ENCODE measurements at places on chromosomes 1 and 21. TPM values are rescaled to one million over a fixed set of nuclear protein-coding genes. Genes with fewer than 3 reads are reported as not detected.

- peaks cover 33% of the 10 kb centered on the region for H3K4me1 ChIP-seq
- no peak for DNase-seq
- H3K4me3 ChIP-seq: peak overlapping the region; percentile 93
- H3K27ac ChIP-seq: peak overlapping the region; percentile 77
- no peaks in the 10 kb centered on the region for H3K27me3 ChIP-seq
These were observed 594 bp downstream of the LUZP1 start for GRCh38 chr1:23168079-23168444.

DNA sequence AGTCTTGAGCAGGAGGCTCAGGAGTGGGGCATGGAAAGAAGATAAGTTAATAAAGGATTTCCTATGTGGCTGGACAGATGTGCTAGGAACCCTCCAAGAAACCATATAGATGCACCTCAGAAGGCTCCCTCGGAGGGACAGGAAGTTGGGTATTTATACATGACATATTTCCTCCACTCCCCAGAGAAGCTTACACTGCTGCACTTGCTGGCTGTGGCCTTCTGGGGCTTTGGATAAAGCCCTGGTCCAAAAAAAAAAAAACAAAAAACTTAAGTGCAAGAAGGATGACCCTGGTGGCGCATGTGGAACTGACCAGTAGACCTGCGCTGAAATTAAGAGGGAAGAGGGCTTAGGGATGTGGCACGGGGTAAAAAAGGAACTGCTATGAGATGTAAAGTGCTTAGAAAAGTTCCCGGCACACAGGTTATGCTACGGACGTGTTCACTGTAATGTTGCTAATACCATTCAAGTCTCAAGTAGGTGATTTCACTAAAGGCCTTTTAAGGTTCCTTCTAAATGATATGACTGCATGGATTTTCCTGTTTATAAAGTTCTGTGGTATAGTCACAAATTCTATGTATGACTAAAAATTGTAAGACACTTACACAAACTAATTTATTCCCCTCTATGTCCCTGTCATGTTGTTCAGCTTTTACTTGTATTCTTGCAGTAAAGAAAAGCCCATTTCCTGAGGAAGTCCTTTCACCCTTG, 253.6 kb downstream of the HMCN1 start:
- H3K27ac ChIP-seq: no peak overlapping the region
- no peak overlapping the region for H3K4me3 ChIP-seq
- H3K36me3 ChIP-seq: no peaks in the 10 kb centered on the region
- H3K27me3 ChIP-seq: no peaks in the 10 kb centered on the region
- no peaks in the 10 kb centered on the region for H3K4me1 ChIP-seq

GRCh38 chr1:172351754-172352161, 68.7 kb upstream of the C1orf105 start:
- peak; percentile 67 for DNase-seq
- H3K27ac ChIP-seq: peak overlapping the region; percentile 10
- no peaks in the 10 kb centered on the region for H3K36me3 ChIP-seq
- H3K27me3 ChIP-seq: no peaks in the 10 kb centered on the region
- peaks cover 28% of the 10 kb centered on the region for H3K4me1 ChIP-seq

DNA sequence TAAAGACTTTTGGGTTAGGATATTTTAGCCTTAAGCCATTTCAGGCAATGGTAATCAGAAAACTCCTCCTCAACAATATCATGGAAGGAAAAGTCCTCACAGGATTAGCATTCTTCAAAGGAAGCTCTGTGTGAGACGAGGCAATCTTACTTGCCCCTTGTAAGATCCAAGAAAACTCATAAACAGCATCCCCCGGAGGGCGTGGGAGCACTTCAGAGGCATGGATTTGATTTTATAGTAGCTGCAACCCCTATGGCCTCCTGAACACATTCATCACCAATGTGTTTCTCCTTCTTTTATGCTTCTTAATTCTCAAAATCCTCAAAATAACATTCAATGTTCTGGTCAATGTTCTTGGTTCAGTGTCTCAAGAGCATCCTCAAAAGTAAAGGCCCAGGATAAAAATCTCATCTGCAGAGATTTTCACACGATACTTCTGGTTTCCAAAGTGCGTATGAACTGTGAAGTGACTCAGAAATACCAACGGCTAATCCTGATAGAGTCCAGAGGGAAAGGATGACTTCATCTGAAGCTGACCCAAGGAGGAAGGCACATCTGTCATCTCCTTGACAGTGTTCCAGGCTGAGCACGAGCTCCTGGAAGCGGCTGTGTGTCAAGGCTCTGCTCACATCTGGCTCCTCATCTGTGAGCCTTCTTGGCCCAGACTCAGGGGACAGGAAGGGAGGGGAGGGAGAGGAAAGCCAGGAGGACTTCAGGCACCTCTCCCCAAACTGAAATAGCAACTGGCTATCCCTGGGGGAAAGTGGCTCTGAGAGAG, 49.3 kb upstream of the PSEN2 start:
- peak overlapping the region; percentile 83 for H3K27ac ChIP-seq
- H3K36me3 ChIP-seq: no peaks in the 10 kb centered on the region
- H3K4me1 ChIP-seq: peaks cover 46% of the 10 kb centered on the region

DNA sequence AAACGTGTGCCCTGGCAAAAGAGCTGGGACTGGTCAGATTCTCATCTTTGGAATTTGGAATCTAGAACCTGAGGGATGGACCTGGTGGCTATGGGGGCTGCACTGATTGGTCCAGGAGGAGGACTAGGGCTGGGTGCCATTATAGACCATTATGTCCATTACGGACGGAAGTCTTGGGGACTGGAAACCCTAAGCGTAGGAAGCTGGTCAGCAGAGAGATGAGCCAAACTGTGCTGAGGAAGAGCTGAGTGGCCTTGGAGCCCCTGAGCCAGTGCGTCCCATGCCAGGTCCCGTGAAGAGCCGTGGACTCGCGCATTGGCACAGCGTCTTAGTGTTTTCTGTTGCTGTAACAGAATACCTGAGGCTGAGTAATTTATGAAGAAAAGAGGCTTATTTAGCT, 10.0 kb downstream of the MRAP start:
- H3K4me3 ChIP-seq: no peak overlapping the region
- no peak for DNase-seq
- no peaks in the 10 kb centered on the region for H3K27me3 ChIP-seq
- H3K27ac ChIP-seq: no peak overlapping the region
- peaks cover 5% of the 10 kb centered on the region for H3K36me3 ChIP-seq

DNA sequence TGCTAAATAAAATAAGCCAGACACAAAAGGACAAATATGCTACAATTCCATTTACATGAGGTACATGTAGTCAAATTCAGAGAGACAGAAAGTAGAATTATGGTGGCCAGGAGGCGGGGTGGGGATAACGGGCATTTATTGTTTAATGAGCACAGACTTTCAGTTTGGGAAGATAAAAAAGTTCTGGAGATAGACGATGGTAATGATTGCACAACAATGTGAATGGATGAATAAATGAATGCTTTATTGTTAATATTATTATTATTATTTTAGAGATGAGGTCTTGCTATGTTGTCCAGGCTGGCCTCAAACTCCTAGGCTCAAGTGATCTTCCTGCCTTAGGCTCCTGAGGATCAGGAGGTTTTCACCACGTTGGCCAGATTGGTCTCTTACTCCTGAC, 122.0 kb downstream of the LHX4 start:
- no peak overlapping the region for H3K4me3 ChIP-seq
- H3K36me3 ChIP-seq: no peaks in the 10 kb centered on the region
- no peaks in the 10 kb centered on the region for H3K4me1 ChIP-seq
- no peaks in the 10 kb centered on the region for H3K27me3 ChIP-seq
- no peak overlapping the region for H3K27ac ChIP-seq

- no peaks in the 10 kb centered on the region for H3K4me1 ChIP-seq
- H3K27ac ChIP-seq: no peak overlapping the region
- peaks cover 4% of the 10 kb centered on the region for H3K36me3 ChIP-seq
- no peak for DNase-seq
- no peak overlapping the region for H3K4me3 ChIP-seq
- H3K27me3 ChIP-seq: no peaks in the 10 kb centered on the region
These were observed 8.9 kb downstream of the CAPZA1 start for GRCh38 chr1:112628516-112628915.

DNA sequence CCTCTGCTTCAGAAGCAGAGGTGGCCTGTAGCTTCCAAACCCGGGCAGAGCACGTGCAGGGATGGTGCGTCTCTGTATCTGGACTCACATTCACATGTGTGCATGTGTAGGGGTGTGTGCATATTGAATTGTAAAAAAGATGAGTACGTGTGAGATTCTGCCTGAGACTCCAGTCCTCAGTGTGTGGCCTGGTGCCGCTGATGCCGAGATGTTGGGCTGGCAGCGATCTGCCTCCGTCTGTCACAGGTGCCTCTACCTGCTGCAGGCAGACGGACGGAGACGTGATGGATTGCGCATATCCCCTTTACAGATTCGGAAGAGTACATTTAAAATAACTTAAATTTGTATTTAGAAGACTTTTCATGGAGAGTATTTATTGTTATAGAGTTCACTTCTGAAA, 53.6 kb downstream of the ADARB1 start:
- DNase-seq: no peak
- H3K27ac ChIP-seq: no peak overlapping the region
- no peaks in the 10 kb centered on the region for H3K27me3 ChIP-seq
- no peak overlapping the region for H3K4me3 ChIP-seq
- H3K4me1 ChIP-seq: peaks cover 39% of the 10 kb centered on the region

DNA sequence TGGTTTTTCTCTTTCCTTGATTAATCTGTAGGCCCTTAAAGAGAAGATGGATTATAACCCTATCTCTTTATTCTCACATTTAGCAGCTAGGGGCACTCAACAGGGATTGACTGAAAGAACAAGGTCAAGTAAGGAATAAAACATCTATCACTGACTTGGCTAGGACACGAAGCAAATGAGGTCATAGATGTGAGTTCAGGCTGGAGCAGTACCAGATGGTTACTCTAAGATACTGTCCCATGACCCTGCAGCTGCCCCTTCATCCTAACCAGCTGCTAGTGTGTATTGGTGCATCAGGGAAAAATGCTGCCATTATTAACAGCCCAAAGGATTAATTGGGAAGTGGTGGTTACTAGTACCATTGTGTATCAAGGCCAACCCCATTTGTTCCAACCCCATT, 221.9 kb downstream of the CTH start:
- H3K27me3 ChIP-seq: no peaks in the 10 kb centered on the region
- H3K36me3 ChIP-seq: no peaks in the 10 kb centered on the region
- no peak for DNase-seq
- H3K27ac ChIP-seq: no peak overlapping the region
- no peak overlapping the region for H3K4me3 ChIP-seq
- H3K4me1 ChIP-seq: no peaks in the 10 kb centered on the region

GRCh38 chr1:157842939-157843338, 1.3 kb upstream of the CD5L start:
- DNase-seq: no peak
- H3K4me1 ChIP-seq: no peaks in the 10 kb centered on the region
- no peak overlapping the region for H3K4me3 ChIP-seq
- no peak overlapping the region for H3K27ac ChIP-seq
- no peaks in the 10 kb centered on the region for H3K36me3 ChIP-seq
- no peaks in the 10 kb centered on the region for H3K27me3 ChIP-seq

DNA sequence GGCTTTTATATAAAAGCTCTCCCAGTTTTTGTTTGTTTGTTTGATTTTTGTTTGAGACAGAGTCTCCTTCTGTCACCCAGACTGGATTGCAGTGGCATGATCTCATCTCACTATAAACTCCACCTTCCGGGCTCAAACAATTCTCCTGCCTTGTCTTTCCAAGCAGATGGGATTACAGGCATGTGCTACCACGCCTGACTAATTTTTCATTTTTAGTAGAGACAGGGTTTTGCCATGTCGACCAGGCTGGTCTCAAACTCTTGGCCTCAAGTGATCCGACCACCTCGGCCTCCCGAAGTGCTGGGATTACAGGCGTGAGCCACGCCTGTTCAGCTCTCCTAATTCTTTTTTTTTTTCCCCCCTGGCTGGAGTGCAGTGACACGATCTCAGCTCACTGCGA, 4.4 kb downstream of the PCAT6 start:
- H3K4me3 ChIP-seq: no peak overlapping the region
- no peak for DNase-seq
- H3K27ac ChIP-seq: no peak overlapping the region
- H3K4me1 ChIP-seq: peaks cover 7% of the 10 kb centered on the region
- H3K36me3 ChIP-seq: no peaks in the 10 kb centered on the region

DNA sequence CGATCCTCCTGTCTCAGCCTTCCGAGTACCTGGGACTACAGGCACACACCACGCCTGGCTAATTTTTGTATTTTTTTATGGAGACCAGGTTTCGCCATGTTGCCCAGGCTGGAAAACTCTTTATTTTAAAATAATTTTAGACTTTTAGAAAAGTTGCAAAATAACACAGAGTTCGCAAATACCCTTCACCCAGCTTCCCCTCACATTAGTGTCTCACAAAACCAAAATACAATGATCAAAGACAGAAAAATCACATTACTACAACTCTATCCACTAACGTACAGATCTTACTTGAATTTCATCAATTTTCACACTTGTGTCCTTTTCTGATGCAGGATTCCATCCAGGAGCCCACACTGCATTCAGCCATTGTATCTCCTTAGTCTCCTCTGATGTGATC, 58.8 kb upstream of the ERRFI1 start:
- H3K4me3 ChIP-seq: no peak overlapping the region
- no peaks in the 10 kb centered on the region for H3K27me3 ChIP-seq
- H3K27ac ChIP-seq: no peak overlapping the region
- H3K36me3 ChIP-seq: no peaks in the 10 kb centered on the region
- peaks cover 20% of the 10 kb centered on the region for H3K4me1 ChIP-seq

DNA sequence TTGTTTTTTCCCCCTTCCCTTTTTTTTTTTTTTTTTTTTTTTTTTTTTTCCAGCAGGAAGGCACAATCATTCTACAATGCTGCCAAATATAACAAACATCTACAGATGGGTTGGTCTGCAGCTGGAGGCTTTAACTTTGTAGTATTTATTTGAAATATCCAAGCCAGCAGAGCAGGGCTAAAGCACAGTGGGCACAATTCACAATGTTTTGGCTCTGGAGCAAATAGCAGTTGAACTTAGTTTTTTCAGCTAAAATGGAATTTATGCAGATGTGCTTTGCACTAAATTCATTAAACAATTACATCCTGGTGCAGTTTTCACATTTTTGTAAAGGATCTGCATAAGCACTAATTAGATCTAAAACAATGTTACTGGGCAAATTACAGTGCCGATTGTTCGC, 39.8 kb upstream of the ZBTB18 start:
- no peaks in the 10 kb centered on the region for H3K27me3 ChIP-seq
- H3K4me3 ChIP-seq: no peak overlapping the region
- H3K36me3 ChIP-seq: no peaks in the 10 kb centered on the region
- peak; percentile 77 for DNase-seq

- H3K36me3 ChIP-seq: no peaks in the 10 kb centered on the region
- H3K27ac ChIP-seq: no peak overlapping the region
- peak; percentile 37 for DNase-seq
- H3K27me3 ChIP-seq: peaks cover 7% of the 10 kb centered on the region
These were observed 16.1 kb downstream of the TNFRSF8 start for GRCh38 chr1:12078938-12079861.

DNA sequence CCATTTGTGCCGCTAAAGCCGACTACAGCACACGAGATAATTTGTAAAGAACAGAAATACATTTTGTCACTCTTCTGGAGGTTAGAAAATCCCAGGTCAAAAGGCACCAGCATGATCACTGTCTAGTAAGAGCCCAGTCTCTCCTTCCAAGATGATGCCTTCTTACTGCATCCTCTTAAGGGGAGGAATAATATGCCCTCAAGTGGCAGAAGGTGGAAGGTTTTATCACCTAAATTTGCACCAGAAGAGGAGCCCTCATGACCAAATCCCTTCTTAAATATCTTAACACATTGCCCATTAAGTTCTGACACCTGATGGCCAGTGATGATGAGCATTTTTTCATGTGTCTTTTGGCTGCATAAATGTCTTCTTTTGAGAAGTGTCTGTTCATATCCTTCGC, 326.7 kb upstream of the RGS18 start:
- H3K27me3 ChIP-seq: no peaks in the 10 kb centered on the region
- H3K4me3 ChIP-seq: no peak overlapping the region
- H3K36me3 ChIP-seq: no peaks in the 10 kb centered on the region
- H3K4me1 ChIP-seq: no peaks in the 10 kb centered on the region
- DNase-seq: peak; percentile 7

The PBX1 gene
- 24.1 TPM for total RNA-seq

The LRRC39 gene
- 0.40 TPM for total RNA-seq

Data from endothelial cell of umbilical vein (primary cell).